T-helper 9 cell (primary cell): ENCODE measurements at places on chromosomes 1 and 21.

- no peak for DNase-seq
These were observed 63.0 kb upstream of the ID3 start for GRCh38 chr1:23622284-23622683.

- DNase-seq, result no peak
These were observed 165.9 kb downstream of the PTBP2 start for GRCh38 chr1:96887501-96887900.

GRCh38 chr1:228478912-228479711 lies 8.1 kb upstream of the RNF187 start:
- no peak for DNase-seq

- no peak for DNase-seq
These were observed 156.6 kb downstream of the TRABD2B start for GRCh38 chr1:47840393-47841190.

GRCh38 chr1:224959115-224959514 lies 29.6 kb downstream of the DNAH14 start:
- no peak for DNase-seq

- DNase-seq, result no peak
These were observed 73.5 kb downstream of the VPS26C start for GRCh38 chr21:37193676-37194075.

DNA sequence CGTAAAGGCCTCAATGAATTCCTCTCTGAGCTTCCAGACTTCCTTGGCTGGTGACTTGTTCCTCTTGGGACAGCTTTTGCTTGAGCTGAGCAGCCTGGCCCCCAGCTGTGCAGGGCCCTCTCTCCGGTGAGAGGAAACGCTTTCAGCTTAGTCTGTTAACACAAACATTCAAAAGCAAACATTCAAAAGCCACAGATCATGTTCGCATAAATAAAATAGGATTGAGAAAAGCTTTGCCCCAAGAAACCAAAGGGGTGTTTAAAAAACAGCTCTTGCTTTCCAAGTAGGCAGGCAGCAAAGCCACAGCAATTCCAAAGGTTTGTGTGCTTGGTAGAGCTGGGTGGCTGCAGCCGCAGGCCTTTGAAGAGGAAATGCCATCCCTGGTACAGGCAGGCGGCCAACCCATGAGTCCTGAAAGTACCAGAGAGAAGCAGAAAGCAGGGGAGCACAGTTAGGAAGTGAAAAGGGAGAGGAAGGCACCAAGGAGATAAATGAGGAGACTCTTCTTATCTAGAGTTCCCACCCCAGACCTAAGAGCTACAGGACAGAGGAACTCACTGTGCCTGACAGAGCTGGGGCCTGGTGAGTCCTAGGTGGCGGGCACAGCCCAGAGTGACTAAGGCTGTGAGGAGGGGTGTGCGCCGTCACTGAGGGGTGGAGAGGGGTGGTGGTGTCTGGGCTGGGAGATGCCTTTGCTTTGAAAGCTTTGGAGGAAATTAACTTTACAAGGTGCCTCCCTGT lies 48.4 kb downstream of the CCN1 start:
- DNase-seq, result no peak

- DNase-seq, result no peak
These were observed 65.2 kb upstream of the TMPRSS15 start for GRCh38 chr21:18468790-18469189.

DNA sequence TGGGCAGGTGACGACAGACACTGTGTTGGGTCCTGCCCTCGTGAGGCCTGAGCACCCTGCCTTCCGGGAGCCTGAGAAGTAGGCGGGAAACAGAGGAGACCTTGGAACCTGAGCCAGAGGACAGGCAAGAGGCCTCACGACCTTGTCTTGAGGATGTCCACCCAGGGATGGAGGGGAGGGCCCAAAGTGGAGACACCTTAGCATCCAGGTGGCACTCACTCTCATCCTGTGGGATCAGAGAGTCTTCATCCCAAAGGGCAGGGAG lies 347.2 kb downstream of the NPHP4 start:
- DNase-seq, result no peak

GRCh38 chr1:201711811-201712210 lies 117.1 kb upstream of the IPO9 start:
- DNase-seq, result no peak

DNA sequence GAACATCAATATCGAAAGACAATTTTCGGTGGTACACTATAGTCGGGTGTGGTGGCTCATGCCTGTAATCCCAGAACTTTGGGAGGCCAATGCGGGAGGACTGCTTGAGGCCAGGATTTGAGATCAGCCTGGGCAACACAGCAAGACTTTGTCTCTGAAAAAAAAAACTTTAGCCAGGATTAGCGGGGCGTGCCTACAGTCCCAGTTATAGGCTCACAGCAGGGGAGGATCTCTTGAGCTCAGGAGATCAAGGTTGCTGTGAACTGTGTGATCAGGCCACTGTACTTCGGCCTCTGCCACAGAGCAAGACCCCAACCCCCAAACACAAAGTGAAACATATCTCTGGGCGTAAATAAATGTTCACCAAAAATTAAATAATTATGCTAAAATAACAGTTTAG lies 1.6 kb downstream of the TADA1 start:
- DNase-seq, result no peak

- DNase-seq, result no peak
These were observed 426.5 kb upstream of the NFIA start for GRCh38 chr1:60655679-60656355.

- DNase-seq, result no peak
These were observed 282.7 kb downstream of the NPHP4 start for GRCh38 chr1:5709461-5709975.

- no peak for DNase-seq
These were observed 32.7 kb downstream of the OR13G1 start for GRCh38 chr1:247646867-247647266.

DNA sequence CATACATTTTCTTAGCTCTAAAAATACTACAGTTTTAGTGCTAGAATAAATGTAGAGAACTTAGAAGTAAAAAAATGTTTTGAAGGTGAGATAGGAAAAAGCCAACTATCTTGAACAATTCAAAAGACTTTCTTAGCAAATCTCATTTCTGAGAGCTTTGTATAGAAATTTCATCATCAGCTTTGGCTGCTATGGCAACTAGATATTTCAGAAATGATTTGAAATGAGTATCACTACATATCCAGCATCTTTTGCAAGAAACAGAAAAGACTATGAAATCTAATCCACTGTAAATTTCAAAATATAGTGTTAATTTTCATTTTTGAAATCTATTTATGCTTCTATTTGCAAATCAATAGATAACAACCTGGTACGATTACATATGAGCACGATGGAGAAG lies 57.7 kb downstream of the RGS7 start:
- no peak for DNase-seq

- no peak for DNase-seq
These were observed 75.7 kb downstream of the ARHGEF10L start for GRCh38 chr1:17615157-17615556.

DNA sequence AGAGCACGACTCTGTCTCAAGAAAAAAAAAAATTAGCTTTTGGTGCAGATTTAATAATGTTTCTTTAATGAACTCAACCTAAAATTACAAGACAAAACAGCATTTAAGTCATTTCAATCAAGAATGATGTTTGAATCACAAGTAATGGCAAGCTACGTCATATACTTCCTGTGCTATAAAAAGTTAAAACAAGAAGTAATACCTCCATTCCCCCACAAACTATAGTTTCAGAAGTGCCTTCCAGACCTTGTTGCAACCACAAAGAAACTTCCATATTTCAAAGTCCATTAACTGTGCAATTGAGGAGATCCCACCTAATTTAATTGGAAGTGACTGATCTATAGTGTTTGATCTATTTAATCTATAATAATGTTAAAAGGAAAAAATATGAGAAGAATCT lies 15.1 kb downstream of the NRDC start:
- no peak for DNase-seq

GRCh38 chr1:24724345-24725208 lies 20.7 kb upstream of the CLIC4 start:
- no peak for DNase-seq

GRCh38 chr1:242890192-242890741 lies 364.8 kb downstream of the CEP170 start:
- DNase-seq, result no peak

GRCh38 chr1:171582589-171582988 lies 39.5 kb upstream of the MYOCOS start:
- DNase-seq, result no peak

- DNase-seq, result no peak
These were observed 176.3 kb upstream of the ZNHIT6 start for GRCh38 chr1:85884372-85885035.

DNA sequence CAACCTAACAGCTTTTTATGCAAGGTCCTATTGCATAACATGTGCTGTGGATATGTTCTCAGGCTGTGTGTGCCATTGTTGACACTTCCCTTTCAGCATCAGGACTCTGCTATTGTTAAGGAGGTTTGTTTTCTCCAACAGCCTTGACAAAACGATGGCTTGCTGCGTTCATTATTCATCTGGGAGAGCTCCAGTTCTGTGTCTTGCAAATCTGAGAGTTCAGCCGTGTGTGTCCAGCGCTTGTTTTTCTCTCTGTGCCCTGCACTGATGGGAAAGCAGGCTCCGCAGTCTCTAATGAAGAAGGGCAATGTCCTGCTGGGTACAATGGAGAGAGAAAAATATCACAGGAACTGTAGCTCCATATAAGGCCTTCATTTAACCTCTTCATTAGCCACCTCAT lies 63.7 kb downstream of the CLDN17 start:
- no peak for DNase-seq
